A549 treated with GW870086 at 1 μM for 4 hours (cell line): ENCODE measurements at places on chromosomes 16 and 17. TPM values are rescaled to one million over a fixed set of nuclear protein-coding genes. Genes with fewer than 3 reads are reported as not detected.

Gene ARHGDIG
- total RNA-seq: 1.7 to 3.2 TPM (median 2.5 TPM) in 5 replicates

Gene ST6GALNAC1
- 0.06 to 0.54 TPM (median 0.49 TPM) in 3 of 5 replicates, not detected in the others for total RNA-seq

Gene NTN3
- total RNA-seq: 0.07 TPM in 1 of 5 replicates, not detected in the others

Gene SYT17
- total RNA-seq: 9.2 to 14.9 TPM (median 12.7 TPM) in 5 replicates

Gene CDRT15L2
- total RNA-seq: not detected in 5 replicates

Gene CD79B
- not detected in 5 replicates for total RNA-seq

Gene DHODH
- total RNA-seq: 12.4 to 16.3 TPM (median 13.8 TPM) in 5 replicates

Gene ST6GALNAC2
- total RNA-seq: 0.10 to 0.67 TPM (median 0.47 TPM) in 5 replicates

Gene CTRL
- 1.0 to 2.1 TPM (median 1.7 TPM) in 5 replicates for total RNA-seq

Gene FGF11
- 0.43 to 1.3 TPM (median 1.1 TPM) in 5 replicates for total RNA-seq

Gene NACA2
- not detected in 5 replicates for total RNA-seq

Gene UBALD2
- total RNA-seq: 72.5 to 135 TPM (median 115 TPM) in 5 replicates

Gene TEKT5
- 0.14 TPM in 1 of 5 replicates, not detected in the others for total RNA-seq

Gene MSRB1
- total RNA-seq: 33.4 to 43.1 TPM (median 40.4 TPM) in 5 replicates

Gene CFDP1
- 62.8 to 66.9 TPM (median 66.4 TPM) in 5 replicates for total RNA-seq

Gene MT4
- total RNA-seq: not detected in 5 replicates

Gene MMP15
- total RNA-seq: 28.0 to 37.2 TPM (median 34.7 TPM) in 5 replicates

Gene CDT1
- total RNA-seq: 25.6 to 32.0 TPM (median 29.9 TPM) in 5 replicates

Gene C17orf50
- 0.14 to 0.48 TPM (median 0.30 TPM) in 5 replicates for total RNA-seq

Gene PROCA1
- total RNA-seq: 0.88 to 1.8 TPM (median 1.3 TPM) in 5 replicates
